ENCODE measurements at places on chromosomes 2 and 18.

GRCh38 chr2:222730366-222730999 is 59.0 kb downstream of the MOGAT1 start:
- DNase-seq, result no peak

DNA sequence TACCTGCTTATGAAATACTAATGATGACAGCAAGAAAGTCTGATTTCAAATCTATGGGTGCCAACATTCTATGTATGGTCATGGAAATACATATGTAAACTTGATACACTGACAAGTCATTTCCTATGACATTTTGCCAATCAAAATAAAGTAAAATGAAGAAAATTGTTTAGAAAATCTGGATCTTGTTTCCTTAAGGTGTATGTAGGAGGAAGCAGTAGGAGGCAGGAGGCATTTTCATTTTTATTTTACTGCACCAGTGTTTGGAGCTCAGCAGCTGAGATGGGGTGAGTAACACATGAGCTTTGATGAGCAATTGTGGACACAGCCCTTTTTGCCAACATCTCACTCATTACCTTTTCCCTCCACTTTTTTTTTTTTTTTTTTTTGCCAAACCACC is 167.0 kb downstream of the AFF3 start:
- no peak for DNase-seq

GRCh38 chr2:129367107-129367506 is 612.4 kb upstream of the RAB6C start:
- DNase-seq, result no peak

DNA sequence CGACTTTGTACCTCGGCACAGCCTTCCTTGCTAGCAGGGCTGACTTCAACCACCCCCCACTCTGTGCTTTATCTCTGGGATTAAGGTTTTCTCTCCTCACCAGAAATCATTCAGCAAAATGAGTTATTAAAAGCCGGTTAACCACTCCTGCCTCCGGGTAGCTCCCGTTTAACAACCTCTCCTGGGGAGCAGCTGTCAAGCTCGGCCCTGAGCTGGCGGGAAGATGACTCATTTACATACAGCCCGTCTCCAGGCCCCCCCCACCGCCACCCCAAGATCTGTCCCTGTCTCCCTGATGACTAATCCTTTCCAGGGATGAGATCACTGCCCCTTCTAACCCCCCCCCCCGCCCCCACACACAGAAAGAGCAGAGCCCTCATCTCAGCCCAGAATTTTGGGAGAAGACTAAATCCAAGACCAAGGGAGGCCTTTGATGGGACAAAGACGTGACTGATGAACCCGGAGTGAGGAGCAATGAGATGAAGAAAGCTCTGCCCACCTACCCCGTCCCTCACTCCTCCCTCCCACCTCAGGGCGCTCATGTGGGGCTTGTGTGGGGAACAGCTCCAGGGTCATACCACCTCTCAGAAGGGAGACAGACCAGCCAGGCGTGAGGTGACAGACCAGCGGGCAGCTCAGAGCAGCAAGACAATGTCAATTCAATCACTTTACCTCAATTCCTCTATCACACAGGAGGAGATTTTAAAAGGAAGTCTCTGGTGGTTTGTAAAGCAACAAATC is 131.4 kb downstream of the MSH2 start:
- no peak for DNase-seq

- no peak for DNase-seq
Observed at GRCh38 chr2:29392774-29393173, 277.6 kb downstream of the CLIP4 start.

GRCh38 chr2:126496493-126496892 is 159.5 kb upstream of the GYPC start:
- DNase-seq, result no peak

DNA sequence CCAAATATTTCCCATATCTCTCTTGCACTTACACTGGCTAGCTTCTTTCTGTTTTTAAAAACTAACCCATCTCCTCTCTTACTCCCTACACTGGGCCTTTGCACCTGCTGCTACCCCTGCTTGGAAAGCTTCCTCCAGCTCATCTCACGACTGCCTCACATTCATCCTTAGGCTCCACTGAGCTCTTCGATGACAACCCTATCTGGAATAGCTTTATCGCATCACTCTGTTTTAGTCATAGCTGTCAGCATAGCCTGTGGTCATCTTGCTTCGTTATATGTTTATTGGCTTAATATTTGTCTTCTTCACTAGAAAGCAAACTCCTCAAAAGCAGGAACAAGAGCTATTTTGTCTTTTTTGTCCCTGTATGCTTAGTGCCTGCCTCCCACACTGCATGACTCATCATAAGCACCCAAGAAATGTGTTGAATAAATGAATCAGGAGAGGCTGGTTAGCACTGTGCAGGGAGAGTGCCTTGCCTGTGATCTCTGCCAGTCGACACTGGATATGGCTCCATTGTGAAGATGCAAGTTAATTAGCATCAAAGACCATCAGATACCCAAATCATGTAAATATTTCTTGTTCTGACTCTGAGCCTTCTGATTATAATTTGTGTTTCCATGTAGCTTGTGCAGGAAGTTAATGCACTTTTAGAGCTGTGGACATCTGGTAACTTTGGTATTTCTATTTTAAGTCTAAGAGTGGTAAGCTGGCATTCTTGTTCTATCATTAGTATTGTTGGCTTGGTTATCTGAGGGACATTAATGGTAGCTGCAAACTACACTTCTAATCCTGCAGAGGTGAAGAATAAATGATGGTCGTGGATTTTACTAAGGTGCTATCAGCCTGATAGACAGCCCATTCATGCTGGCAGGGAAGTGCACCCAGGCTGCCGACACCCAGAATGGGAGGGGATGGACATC is 10.3 kb upstream of the DYTN start:
- no peak for DNase-seq

DNA sequence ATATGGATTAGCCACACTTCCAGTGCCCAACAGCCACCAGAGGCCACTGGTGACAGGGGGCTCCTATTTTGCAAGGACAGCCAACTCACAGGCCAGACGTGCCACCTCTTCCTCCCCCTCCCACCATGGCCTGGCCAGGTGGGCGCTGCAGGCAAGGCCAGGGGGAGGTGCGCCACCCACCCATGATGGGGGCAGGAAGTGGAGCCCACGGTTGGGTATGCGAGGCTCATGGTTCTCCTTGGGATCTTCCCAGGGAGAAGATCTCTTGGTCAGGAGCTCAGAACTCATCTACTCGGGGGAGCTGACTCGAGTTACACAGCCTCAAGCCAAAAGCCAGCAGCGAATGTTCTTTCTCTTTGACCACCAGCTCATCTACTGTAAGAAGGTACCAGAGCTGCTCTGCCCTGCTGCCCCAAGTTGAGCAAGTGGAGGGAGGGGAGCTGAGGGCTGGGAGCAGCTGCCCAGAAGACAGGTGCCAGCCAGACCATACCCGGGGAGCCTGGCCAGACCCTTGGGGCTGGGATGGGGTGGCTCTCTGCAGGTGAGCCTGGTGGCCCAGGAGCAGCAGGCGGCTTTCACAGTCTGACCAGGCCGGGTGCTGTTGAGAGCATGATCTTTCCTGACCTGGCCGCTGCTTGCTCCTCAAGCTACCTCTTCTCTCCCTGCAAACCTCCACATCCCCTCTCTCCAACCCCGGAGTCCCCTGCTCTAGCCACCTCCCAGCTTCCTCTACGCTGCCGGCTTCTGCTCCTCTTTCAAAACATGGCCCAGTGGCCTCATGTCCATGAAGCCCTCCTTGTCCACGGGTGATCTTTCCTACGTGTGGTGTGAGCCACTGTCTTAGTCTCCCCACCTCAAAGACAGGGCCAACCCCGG is 49.8 kb downstream of the FAM168B start:
- DNase-seq, result no peak

DNA sequence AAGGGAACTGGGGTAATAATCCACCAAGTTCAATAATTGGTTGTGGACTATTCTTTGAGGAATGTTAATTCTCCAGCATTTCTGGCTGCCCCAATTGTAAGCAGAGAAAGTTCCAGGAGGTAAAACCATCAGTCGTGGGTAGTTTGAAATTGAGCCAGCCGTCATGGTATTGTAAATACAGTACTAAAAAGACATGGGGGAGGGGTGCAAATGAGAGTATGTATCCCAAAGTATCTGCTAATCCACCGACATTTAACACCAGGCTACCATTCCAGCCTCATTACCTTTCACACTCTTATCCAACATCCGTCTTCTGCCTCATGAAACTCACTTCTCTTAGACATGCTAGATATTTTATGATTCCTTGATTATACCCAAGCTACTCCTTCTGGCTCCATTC is 507.9 kb downstream of the ERBB4 start:
- DNase-seq, result no peak

DNA sequence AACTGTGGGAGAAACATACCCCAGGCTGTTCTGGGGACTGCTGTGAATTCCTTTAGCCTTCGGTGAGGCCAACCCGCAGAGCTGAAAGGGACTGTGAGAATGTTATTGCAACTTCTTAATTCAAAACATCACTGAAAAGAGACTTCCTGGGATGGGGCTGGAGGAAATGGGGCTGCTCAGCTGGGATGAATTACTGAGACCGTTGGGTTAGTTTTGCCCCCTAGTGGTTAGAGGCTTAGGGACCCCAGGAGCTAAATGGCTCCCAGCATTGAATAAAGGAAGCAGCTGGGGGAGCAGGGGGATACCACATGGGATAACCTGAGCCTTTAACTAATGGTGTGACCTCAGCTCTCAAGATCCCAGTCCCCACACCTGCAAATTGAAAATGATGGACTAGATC is 941.1 kb upstream of the FANCL start:
- DNase-seq, result no peak

DNA sequence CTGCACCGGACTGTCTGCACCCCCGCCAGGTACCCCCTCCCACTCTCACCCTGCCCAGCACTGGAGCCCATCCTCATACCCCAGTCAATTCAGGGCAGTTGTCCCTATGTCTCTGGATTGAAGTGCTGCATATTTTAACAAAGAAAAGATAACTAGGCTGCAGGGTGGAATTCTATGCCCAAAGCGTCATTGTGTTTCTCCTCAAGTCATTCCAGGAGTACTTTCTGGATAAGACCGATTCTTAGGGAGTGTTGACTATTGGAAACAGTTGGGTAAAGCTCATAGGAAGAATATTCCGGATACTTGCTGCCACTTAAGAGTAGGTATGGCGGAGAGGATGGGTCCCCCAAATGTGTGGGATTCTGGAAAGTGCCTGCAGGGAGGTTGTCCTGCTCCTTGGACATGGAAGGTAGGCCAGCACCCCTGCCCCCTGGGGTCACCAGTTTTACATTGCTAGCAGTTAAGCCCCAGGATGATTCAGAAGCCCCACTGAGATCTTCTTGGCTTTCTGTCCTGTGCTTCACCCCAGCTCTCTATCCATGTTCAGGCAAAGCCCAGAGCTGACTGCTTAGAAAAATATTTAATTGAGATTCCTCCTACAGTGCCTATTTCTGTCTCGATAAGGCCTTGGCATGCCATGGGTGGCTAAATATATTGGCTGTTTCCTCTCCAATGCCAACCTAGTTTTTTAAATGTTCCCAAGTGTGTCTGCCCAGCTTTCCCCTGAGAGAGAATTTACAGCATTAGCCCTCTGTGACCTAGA is 48.2 kb downstream of the RPL37A start:
- DNase-seq, result no peak

GRCh38 chr2:153047220-153047619 is 328.8 kb downstream of the ARL6IP6 start:
- no peak for DNase-seq

DNA sequence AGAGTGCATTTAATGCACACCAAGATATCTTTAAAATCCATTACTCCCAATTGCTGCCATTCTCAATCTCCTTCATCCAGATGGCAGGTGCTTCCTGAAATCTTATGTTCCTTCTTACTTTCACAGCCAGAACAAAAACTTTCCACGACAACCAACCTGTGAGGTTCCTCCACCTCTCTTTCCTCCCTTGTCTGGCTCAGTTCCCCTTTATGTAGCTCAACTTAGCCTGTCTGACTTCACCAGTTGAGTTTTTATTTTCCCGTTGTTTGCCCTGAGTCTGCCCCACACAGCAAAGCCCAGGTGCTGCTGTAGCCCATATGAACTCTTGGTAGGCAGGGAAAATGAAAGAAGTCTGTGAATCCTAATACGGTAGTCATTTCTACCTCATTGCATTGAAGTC is 112.5 kb downstream of the MREG start:
- no peak for DNase-seq

DNA sequence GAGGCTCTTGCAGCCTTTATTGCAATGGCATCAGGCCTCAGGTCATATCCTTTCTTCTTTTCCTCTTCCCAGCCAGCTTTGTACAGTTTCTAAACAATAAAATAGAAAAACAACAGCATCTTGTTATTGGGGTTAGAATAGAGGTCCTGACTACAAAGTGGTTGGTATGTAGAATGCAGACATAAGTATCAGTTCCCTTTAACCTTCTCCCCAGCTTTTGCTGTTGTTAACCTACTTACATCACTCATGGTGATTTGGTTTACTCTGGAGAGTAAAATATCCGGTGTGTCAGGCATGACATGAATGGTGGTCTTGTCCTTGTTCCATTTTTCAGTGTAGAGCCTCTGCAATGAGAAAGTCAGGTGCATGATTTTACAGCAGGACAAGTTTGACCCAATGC is 69.8 kb downstream of the NEB start:
- DNase-seq, result no peak

Data from activated CD4-positive, alpha-beta T cell treated with anti-CD3 and anti-CD28 coated beads for 1 hour (primary cell).